ENCODE measurements at places on chromosomes 1 and 21. TPM values are rescaled to one million over a fixed set of nuclear protein-coding genes. Genes with fewer than 3 reads are reported as not detected.

Gene OR10T2
- not detected for total RNA-seq

Gene FMO5
- 0.22 TPM for total RNA-seq

Gene CAPZB
- total RNA-seq, result 332 TPM

DNA sequence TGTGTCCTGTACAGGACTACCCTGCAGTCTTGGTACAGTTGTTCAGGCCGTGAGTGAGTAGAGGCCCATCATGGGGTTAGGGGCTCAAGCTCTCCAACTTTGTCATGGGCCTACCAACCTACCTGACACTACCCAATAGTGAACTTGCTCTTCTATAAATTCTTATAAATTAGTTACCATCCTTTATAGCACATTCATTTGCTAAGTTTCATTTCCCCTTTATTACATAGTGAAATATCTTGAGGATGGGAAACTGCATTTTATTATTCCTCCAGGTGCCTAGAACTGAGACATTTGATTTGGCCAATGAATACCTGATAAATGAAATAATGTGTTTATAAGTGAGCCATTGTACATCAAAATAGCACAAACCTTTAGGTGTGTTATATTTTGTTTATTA lies 9.1 kb upstream of the CTH start:
- no peak for DNase-seq

- no peak for DNase-seq
Observed at GRCh38 chr1:35223084-35223630, 30.2 kb upstream of the SFPQ start.

- DNase-seq, result no peak
Observed at GRCh38 chr1:7672864-7673263, 98.2 kb upstream of the VAMP3 start.

DNA sequence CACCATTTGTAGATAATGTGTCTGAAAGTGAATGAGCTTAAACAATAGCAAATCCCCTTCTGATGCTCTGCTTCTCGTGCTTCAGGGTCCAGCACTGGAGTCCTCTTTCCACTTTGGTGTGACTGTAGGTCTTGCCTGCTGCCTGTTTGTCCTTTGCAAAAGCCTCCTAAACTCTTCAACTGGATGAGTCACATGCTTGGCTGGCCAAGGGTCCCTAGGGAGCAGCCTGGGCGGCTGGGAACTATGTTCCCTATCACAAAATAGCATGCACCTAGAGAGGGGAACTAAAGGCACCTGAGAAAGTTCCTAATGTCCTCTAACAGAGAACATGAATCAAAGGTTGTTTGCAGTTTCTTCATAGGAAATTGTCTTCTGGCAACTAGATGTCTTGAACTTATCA lies 607.2 kb upstream of the PLXNA2 start:
- DNase-seq, result no peak

DNA sequence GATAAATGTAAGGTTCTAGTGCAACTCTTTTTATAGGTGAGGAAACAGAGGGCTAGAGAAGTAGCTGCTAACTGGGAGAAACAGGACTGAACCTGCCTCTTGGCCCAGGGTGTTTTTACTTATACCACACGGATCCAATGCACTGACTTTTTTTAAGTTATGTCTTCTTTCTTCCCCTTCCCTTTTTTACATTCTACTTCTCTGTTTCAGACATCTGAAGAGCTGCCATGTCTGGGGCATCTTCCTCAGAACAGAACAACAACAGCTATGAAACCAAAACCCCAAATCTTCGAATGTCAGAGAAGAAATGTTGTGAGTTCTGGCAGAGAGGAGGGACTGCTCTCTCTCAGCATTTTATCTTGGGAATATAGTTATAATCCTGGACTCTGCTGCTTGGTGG lies 1.4 kb downstream of the PFKFB2 start:
- DNase-seq, result no peak

DNA sequence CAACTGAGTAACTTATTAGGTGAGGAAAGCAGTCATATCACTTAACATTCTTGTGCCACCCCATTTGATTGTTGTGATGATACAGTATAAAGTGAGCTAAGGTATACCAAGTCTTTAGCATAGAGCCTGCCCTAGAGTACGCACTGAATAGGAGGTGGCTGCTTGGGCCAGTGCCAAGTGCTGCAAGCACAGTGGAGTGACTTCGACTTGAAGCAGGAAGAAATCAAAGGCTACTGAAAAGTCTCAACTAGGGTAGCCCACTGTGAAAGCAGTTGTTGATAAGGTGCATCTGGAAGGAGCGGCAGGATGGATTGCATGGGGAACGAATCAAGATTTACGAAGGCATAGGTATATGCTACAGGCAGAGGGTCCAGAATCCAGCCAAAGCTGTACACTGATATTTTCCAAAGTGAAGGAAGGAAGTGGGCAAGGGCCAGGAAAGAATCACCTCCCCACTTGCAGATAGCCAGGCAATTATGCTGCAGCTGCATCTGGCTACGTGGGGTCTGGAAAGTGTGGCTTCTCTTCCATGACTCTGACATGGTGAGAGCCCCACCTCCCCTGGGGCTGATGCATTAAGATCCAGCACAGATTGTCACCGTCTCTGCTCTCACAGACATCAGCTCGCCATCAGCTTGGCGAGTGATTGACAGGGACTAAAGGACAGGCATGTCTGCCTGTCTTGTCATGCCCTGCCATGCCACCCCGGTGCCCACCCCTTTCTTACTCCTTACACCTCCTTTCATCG lies 287.0 kb upstream of the PLXNA2 start:
- DNase-seq, result no peak

Data from activated naive CD8-positive, alpha-beta T cell treated with anti-CD3 and anti-CD28 coated beads for 36 hours (primary cell).